ENCODE measurements at places on chromosomes 13 and 19. TPM values are rescaled to one million over a fixed set of nuclear protein-coding genes. Genes with fewer than 3 reads are reported as not detected.

The SELENOV gene
- total RNA-seq, result not detected

DNA sequence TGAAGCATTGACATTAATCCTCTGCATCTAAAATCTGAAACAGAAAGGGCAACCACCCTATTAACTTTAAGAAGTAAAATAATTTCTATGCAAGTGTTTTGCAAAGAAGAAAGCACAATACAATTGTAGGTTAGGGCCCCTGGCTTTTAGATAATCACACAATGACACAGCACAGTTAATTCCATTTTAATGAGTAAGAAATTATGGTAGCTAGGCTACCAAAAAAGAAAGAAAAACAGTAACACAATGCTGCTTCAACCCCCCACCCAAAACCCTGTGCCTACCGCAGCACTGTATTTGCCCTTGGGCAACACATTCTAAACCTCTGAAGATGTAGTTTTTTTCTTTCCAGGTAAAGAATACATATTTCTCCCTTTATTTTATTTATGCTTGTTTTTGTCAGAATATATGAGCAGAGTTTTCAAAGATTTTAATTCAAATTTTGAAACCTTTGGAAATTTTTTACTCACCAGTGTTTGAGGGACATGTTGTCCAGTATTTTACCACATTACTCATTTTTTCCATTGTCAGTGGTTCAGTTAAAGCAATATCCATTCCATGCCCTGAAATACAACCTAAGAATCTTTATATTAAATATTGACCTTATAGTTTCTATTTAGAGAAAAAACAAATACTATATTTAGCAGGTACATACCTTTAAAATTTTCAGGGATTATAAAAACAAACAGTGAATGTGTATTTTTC, 21.1 kb downstream of the SOHLH2 start:
- no peaks in the 10 kb centered on the region for H3K4me1 ChIP-seq
- no peaks in the 10 kb centered on the region for H3K27me3 ChIP-seq
- DNase-seq, result no peak
- H3K36me3 ChIP-seq, result no peaks in the 10 kb centered on the region

The C19orf85 gene
- total RNA-seq, result not detected

DNA sequence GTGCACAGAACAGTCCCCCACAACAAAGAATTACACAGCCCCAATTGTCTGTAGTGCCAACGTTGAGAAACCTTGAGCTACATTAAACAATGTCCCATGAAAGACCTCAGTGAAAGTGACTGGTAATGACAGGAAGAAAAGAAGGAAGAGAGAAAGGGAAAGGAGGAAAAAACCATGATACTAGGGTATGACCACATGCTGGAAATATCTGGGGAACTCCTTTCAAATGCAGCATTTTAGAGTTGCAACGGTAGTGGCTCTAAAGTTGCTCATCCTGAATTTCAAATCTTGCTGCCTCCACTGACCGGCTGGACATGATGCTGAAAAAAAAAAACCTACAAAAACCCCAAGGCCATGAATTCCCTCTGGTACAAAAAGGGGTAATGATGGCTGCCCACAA, 26.5 kb downstream of the FPR3 start:
- H3K27me3 ChIP-seq, result no peaks in the 10 kb centered on the region
- H3K36me3 ChIP-seq, result no peaks in the 10 kb centered on the region
- H3K27ac ChIP-seq, result no peak overlapping the region
- no peak for DNase-seq

The KRTDAP gene
- not detected for total RNA-seq

GRCh38 chr19:46860846-46861690, at the start of gene ARHGAP35:
Gene ARHGAP35, plus strand, starts transcription at chr19:46860997. Its CDS starts 57,679 bp downstream, at chr19:46918676.
- peak within 1 kb of the TSS; percentile 98 for H3K27ac ChIP-seq
- H3K36me3 ChIP-seq, result no peaks in the 10 kb centered on the region
- peaks cover 37% of the 10 kb centered on the region for H3K4me1 ChIP-seq
- DNase-seq, result no peak

- no peak for DNase-seq
- peak overlapping the region; percentile 85 for H3K4me3 ChIP-seq
- no peaks in the 10 kb centered on the region for H3K36me3 ChIP-seq
Measured at GRCh38 chr19:35153701-35154524, 622 bp upstream of the FXYD5 start.

DNA sequence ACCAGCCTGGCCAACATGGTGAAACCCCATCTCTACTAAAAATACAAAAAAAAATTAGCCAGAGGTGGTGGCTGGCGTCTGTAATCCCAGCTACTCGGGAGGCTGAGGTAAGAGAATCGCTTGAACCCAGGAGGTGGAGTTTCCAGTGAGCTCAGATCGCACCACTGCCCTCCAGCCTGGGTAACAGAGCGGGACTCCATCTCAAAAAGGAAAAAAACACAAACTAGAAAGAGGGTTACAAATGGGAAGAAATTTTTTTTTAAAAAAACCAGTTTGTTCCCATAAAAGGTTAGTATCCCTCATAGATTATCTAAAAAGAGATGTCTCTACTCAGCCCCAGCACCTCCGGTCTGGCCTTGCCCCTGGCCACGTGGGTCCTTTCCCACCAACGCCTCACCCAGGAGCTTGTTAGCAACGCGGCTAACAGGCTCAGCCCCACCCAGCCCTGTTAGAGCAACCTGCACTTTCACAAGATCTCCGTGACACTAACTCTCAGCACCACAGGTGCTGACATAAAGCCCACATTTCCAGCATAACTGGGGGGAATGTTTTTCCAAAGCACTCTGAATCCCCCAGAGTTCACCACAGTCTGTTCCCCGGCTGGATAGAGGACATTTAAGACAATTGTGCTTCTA, 4.3 kb downstream of the DMKN start:
- H3K27me3 ChIP-seq, result no peaks in the 10 kb centered on the region
- no peak for DNase-seq
- H3K4me1 ChIP-seq, result peaks cover 6% of the 10 kb centered on the region
- H3K4me3 ChIP-seq, result peak overlapping the region; percentile 77
- peak overlapping the region; percentile 79 for H3K27ac ChIP-seq
- H3K36me3 ChIP-seq, result no peaks in the 10 kb centered on the region

The GJB6 gene
- total RNA-seq, result not detected

DNA sequence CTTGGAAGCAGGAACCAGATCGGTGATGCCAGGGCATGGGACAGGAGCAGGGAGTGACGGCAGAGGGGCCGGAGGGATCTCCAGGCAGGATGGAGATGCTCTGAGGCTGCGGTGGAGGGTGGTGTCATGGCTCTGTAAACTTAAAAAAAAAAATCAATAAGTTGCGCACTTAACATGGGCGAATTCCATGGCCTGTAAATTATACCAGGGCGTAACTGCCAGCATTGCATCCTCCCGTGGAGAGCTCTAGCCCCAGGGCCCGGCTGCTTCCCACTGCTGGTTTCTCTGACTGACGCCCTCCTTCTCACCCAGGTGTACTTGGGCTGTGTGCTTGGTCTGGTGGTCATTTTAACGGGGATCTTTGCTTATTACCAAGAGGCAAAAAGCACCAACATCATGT, 8.7 kb downstream of the ATP12A start:
- no peak for DNase-seq
- H3K27me3 ChIP-seq, result no peaks in the 10 kb centered on the region
- no peaks in the 10 kb centered on the region for H3K36me3 ChIP-seq
- peaks cover 16% of the 10 kb centered on the region for H3K4me1 ChIP-seq
- no peak overlapping the region for H3K27ac ChIP-seq

GRCh38 chr13:38759390-38759789, 72.5 kb downstream of the FREM2 start:
- no peaks in the 10 kb centered on the region for H3K27me3 ChIP-seq
- H3K4me1 ChIP-seq, result no peaks in the 10 kb centered on the region
- no peak overlapping the region for H3K4me3 ChIP-seq
- no peak overlapping the region for H3K27ac ChIP-seq
- no peak for DNase-seq

DNA sequence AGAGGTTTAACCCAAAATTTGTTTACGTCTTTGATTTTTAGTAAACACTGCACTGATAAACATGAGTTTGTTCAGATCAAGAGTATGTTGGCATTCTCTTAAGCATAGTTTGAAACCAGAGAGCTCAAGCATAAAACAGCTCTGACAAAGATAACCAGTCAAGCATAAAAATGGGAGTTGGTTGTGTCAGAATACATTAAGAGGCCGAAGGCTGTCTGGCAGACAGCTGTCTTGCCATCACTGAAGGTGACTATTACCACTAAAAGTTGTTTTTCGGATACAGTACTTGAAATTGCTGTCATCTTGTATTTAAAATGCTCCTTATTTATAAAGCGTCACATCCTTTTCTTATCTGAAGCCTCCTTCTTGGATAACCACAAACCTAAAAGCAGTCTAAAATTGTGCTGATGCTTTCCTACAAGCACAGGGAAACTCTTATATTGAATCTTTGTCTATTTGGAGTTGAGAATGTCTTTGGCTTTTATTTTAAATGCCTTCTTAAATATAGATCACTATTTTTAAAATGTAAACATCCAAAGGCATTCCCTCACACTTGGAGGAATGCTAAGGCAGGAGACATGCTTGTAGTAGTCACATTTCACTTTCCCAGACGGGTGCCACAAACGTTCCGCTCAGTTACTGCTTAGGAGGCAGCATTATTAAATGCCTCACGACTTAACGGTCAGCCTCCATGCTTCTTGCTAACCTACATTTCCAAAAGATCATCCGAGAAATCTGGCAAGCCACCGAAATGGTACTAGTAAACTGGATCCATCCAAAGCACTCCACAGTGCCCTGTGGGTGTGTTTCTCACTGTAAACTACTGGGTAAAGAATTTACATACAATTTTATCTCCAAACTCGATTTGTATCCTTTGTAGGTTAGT, 1.5 kb downstream of the SMAD9 start:
- peak overlapping the region; percentile 79 for H3K27ac ChIP-seq
- peak overlapping the region; percentile 91 for H3K4me3 ChIP-seq
- H3K4me1 ChIP-seq, result peaks cover 49% of the 10 kb centered on the region
- no peaks in the 10 kb centered on the region for H3K27me3 ChIP-seq
- H3K36me3 ChIP-seq, result no peaks in the 10 kb centered on the region

GRCh38 chr13:82439159-82439904, 1442.9 kb downstream of the SLITRK1 start:
- H3K4me3 ChIP-seq, result no peak overlapping the region
- no peaks in the 10 kb centered on the region for H3K36me3 ChIP-seq
- no peaks in the 10 kb centered on the region for H3K4me1 ChIP-seq
- no peak for DNase-seq
- H3K27me3 ChIP-seq, result no peaks in the 10 kb centered on the region

DNA sequence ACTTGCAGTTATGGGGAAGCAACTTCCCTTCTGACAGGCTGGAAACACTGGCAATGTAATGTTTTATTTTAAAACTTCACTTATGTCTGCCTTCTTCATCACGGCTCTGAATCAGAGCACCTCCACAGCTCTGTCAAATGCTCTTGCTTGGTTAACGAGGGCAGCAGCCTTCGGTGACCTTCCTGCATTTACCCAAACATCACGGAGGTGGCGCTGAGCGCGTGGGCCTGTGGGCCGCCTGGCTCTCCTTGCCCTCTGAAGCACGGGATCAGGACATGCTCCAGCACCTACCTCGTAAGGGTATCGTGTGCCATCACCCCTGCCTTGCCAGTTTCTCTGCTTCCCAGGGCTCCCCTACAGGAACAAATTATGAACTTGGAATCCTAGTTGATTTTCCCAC, 310.0 kb downstream of the TEX29 start:
- no peak overlapping the region for H3K27ac ChIP-seq
- no peak for DNase-seq
- H3K27me3 ChIP-seq, result no peaks in the 10 kb centered on the region
- no peaks in the 10 kb centered on the region for H3K4me1 ChIP-seq
- no peak overlapping the region for H3K4me3 ChIP-seq

GRCh38 chr13:35698911-35699576, 222.6 kb upstream of the MAB21L1 start:
- no peaks in the 10 kb centered on the region for H3K4me1 ChIP-seq
- H3K27me3 ChIP-seq, result no peaks in the 10 kb centered on the region
- H3K4me3 ChIP-seq, result peak overlapping the region; percentile 52
- H3K36me3 ChIP-seq, result no peaks in the 10 kb centered on the region
- no peak overlapping the region for H3K27ac ChIP-seq

DNA sequence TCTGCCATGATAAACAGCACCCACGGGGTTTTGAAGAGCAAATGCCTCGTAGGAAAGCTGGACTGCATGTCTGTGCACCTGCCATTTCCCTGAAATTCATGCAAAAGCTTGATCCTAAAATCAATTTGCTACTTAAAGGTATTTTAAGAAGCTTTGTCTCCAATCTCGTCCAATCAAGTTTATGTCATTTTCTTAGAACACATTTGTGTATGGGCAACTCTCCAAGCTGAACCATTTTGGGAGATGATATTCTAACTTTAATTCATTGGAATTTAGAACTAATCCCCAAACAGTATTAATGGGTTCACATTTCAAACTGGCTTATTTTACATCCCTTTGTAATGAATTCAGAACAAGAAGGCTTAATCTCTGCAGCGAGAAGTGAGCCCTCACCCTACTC, 822 bp downstream of the ADPRHL1 start:
- DNase-seq, result no peak
- no peaks in the 10 kb centered on the region for H3K4me1 ChIP-seq
- no peak overlapping the region for H3K4me3 ChIP-seq
- H3K27ac ChIP-seq, result no peak overlapping the region

- DNase-seq, result no peak
- H3K27me3 ChIP-seq, result no peaks in the 10 kb centered on the region
- no peak overlapping the region for H3K4me3 ChIP-seq
- peaks cover 17% of the 10 kb centered on the region for H3K4me1 ChIP-seq
- no peak overlapping the region for H3K27ac ChIP-seq
Measured at GRCh38 chr13:45827318-45827717, 24.2 kb downstream of the SIAH3 start.

The KLF1 gene
- total RNA-seq, result not detected
